Stimulated activated CD8-positive, alpha-beta memory T cell treated with anti-CD3 and anti-CD28 coated beads, Interleukin-4, amount 100 ng/mL, for 1 hour (primary cell): ENCODE measurements at places on chromosomes 2 and 18.
A peak's percentile ranks its signal among the peaks of the same experiment; 100 is the strongest.

- DNase-seq, result no peak
Measured at GRCh38 chr2:177396703-177397460, 4.3 kb downstream of the AGPS start.

- DNase-seq, result no peak
Measured at GRCh38 chr2:235439959-235440662, 53.7 kb upstream of the AGAP1 start.

DNA sequence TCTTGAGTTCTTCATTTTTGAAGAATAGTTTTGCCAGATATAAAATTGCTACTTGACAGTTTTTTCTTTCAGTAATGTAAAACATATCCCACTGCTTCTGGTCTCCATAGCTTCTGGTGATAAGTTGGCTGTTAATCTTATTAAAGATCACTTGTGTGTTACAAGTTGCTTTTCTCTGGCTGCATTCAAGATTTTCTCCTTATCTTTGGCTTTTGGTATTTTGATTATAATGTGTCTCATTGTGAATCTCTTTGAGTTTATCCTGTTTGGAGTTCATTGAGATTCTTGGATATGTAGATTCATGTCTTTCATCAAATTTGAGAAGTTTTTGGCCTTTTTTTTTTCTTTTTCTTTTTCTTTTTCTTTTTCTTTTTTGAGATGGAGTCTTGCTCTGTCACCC is 20.2 kb upstream of the ADNP2 start:
- DNase-seq, result no peak

DNA sequence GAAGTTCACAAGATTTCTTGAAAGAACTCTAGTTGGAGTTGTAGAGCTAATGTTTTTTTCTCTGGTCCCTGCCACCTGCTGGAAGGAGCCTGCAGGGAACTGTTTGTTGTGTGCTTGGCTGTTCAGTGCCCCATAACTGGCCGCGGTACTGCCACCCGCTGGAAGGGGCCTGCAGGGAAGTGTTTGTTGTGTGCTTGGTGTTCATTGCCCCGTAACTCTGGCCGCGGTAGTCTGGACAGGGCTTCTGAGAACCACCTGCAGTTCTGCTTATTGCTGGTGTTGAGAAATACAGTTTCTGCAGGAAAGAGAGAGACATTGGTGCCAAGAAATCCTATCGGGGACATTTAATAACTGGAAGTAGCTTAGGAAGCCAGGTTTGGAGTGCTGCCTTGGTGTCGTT is 58.1 kb downstream of the AGAP1 start:
- no peak for DNase-seq

GRCh38 chr18:12928206-12928605 is 19.6 kb upstream of the SEH1L start:
- DNase-seq, result no peak

DNA sequence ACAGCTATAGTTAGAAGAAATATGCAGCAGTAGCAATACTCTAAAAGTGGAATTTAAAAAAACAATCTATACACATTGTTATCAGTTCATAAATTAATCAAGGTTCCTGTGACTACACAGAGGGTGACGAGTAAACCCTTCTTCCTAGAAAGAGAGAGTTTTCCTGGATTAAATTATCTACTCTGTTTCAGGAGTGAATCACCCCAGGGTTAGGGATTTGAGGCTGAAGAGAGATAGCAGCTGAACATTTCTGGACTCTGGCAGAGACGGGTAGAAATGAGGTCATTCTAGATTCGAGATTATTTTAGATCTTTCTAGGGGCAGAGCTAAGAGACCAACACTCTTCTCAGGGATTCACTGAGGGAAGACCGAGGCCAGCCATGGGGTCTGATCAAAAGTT is 38.8 kb upstream of the PMAIP1 start:
- DNase-seq, result no peak

- DNase-seq, result no peak
Measured at GRCh38 chr2:199488772-199489400, 31.1 kb upstream of the SATB2 start.

GRCh38 chr2:229118336-229118735 is 152.8 kb downstream of the PID1 start:
- DNase-seq, result no peak

GRCh38 chr2:236257136-236257535 is 7.1 kb downstream of the ASB18 start:
- no peak for DNase-seq

DNA sequence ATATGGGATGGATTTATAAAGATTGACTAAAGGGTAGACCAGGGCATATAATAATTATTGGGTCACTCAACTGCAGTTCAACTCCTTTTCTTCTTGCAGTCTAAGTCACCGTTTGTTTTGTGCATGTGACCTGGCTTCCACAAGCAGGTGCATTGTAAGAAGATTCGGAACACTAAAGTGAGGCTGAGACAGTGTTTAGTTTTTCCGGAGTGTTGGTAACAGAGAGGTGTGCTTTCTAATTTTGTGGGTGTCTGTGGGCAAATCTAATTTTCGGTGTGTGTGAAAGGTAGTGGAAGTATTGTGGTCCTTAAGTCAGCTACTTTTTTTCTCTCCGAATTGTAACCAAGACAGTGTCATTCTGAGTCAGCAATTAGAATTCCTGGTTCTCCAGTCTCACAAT is 184.5 kb downstream of the CDH19 start:
- DNase-seq, result no peak

DNA sequence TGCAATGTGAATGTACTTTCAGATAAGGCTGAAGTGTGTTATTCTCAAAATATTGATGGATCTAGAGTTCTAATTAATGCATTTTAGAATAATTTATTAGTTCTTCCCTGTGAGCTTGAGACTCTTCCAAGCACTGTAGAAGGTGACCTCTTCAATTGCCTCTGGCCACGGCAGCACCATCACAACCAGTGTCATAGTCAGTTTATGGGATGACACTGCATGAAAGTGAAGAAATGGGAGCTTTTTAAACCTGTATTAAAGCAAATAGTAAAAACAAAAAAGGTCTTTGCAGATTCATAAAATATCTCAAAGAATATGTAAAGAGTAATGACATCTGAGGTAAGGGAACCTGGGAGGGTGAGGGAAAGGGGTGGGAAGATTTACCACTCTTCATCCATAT is 52.0 kb downstream of the OXER1 start:
- DNase-seq, result no peak

GRCh38 chr2:65343386-65343785 is 89.0 kb downstream of the SPRED2 start:
- no peak for DNase-seq

DNA sequence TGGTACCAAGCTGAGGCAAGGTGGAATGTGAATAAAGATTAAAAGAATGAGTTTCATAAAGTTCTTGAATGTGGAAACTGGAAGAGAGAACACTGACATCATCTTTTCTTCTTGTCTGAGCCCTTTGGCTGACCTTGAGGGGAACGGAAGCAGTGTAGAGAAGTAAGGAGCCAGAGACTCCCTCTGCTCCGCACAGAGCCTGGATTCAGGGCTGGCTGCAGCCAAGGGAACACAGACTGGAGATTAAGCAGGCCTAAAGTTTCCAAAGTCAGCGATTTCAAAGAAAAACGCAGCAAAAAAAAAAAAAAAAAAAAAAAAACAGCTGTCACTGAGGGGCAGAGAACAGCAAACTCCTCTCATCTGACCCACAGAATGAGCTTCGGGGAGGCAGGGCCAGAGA is 19.3 kb upstream of the ALK start:
- no peak for DNase-seq

DNA sequence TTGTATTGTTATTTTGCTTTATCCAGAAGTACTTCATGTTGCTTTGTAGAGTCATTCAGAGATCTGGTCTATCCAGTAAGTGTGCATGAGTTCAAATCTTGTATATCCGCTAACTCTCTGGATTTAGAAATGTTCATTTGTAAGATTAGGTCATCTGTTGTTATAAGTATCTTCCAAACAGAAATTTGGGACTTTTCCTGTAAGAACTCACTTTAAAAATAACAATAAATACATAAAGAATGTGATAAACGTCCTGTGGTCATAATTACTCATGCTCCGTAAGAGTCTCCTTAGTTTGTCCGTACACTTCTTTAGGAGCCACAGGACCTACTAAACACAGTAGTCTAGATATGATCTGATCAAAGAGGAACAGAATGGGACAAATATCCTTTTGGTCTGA is 699.9 kb upstream of the SLC8A1 start:
- DNase-seq, result no peak

DNA sequence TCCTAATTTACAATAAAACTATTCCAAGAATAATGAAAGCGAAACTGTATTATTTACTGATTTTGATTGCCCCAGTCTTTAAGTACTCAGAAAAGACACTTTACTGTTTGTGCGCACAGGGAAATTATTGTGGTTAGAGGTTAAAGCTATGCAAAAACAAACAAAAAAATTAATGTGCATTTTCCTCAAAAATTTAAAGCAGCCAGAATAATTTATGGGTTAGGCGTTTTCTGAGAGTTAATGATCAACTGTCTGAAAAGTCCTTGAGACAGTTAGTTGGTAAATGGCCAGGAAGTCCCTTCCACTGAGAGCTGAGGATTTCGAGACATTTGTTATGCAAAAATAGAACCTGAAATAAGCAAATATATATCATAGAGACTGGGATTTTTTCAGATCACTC is 143.3 kb downstream of the IRS1 start:
- no peak for DNase-seq

GRCh38 chr2:33321236-33321771 is 155.1 kb upstream of the RASGRP3 start:
- DNase-seq, result no peak

- DNase-seq, result peak; percentile 19
Measured at GRCh38 chr2:101419096-101419663, 31.9 kb upstream of the CREG2 start.

DNA sequence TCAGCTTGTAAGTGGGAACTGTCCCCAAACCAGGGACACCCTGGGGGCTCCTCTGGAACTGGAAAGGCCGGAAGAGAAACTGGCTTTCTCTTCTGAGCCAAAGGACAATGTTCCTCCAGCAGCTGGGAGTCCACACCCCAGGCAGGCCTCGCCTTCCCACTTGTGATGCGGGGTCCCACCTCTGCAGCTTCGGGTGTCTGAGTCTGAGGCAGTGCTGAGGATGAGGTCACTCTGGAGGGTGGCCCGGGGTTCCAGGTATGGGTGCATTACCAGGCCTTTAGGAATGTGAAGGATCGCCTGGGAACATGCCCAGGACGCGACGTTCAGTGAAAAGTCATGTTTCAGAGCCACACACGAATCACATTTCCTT is 18.2 kb upstream of the BOK start:
- DNase-seq, result no peak

DNA sequence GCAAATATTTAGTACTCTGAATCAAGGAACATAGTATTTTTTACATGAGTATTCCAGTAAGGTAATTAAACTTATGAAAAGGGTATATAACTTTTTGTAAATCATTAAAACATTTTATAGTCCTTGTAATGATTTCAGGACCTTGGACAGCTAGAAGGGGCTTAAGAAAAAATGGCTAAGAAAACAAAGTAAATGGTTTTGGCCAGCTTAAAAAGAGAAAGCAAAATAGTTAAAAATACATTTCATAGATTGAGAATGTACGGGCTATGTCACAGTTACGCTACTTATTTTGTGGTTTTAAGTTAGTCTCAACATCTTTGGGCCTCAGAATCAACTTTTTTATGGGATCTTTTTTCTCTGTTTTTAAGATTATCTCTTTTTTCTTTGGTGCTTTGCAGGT is 26.7 kb downstream of the POLI start:
- DNase-seq, result no peak

DNA sequence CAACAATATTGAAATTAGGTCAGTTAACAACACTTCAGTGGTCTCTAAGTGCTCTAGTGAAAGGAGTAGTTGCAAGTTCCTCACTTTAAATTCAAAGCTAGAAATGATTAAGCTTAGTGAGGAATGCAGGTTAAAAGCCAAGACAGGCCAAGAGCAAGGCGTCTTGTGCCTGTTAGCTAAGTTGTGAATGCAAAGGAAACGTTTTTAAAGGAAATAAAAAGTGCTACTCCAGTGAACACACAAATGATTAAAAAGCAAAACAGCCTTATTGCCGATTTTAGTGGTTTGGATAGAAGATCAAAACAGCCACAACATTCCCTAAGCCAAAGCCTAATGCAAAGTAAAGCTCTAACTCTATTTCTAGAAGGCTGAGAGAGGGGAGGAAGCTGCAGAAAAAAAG is 44.7 kb downstream of the ANTXR1 start:
- DNase-seq, result no peak

DNA sequence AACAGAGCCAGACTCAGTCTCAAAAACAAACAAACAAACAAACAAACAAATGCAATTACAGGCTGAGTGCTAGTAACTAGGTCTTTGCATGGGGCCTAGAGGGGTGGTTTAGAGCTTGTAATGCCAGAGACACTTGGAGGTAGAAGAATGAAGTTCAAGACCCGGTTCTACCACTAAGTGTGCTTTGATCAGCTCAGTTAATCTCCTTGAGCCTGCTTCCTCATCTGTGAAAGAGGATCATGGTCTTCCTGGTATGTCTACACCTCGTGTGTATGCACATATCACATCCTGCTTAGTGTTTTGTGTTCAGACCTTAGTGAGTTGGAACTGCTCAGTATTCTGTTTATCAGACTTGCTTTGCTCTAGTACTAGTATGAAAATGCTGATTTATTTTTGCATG is 4.8 kb upstream of the ATP6V1C2 start:
- DNase-seq, result no peak

- DNase-seq, result no peak
Measured at GRCh38 chr2:23691106-23691470, 235.8 kb downstream of the ATAD2B start.

DNA sequence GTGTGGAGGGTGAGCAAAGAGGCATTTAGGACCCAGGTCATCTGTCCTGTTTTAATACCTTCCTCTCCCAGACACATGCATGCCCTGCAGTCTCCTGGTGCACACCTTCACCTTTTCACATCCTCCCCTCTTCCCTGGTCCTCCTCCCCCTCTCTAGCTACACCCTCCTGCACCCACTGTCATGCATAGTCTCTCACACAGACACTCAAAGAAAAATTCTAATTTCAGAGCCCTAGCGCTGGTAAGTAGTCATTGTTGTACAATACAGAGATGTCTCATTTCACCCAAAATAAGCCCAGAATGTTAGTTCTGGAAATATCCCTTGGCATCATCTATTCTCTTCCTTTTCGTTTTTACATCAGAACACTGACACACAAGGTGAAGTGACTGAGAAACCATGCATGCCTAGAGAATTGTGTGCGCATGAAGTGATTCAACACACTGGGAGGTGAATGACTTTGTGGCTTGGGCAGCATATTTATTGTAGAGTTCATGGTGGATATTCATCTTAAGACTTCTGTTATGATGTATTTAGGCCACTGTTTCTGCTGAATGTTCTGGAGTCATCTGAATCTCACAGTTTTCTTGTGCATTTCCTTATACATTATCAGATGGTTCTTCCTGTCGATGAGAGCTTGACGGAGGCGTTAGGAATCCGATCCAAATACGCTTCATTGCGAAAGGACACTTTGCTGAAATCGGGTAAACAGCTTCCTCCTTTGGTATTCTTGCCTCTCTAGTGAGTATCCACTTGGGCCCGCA is 69.9 kb downstream of the COA5 start:
- DNase-seq, result no peak
